Heart right ventricle (tissue), 16 donors: ENCODE measurements at places on chromosomes 13 and 19. TPM values are rescaled to one million over a fixed set of nuclear protein-coding genes. Genes with fewer than 3 reads are reported as not detected.
A peak's percentile ranks its signal among the peaks of the same experiment; 100 is the strongest.

GRCh38 chr13:51916962-51917361 is 55.2 kb downstream of the CCDC70 start:
- no peak for DNase-seq

DNA sequence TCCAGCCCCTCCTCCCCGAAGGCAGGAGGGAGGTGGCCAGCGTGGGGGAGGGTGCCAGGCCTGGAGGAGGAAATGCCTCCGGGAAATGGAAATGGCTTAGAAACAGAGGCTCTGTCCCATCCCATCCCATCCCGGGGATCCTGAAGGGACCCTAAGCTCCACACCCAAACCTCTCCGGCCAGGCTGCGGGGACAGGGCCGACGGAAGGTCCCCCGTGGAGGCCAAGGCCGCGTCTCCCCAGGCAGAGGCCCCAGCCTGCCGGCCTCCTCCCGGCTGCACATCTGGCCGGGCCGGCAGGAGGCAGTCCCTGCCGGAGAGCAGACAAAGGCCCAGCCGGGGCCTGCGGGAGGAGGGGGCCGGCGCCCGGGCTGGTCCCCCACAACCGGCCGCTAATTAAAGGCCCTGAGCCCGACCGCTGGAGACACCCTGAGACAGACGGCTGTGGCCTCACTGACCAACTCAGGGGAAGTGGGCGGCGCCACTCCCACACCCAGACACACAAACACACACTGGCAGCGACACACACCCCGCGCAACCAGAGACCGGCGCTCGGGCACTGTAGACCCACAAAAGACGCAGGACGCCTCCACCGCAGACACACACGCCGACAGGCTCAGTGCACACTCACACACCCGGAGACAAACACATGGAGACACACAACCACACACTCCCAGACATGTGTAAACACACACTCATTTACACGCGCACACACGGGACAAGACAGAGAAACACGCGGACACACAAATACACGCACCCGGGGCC is 1.1 kb downstream of the ADAMTS10 start:
- DNase-seq, result peak; percentile 56

- no peak for DNase-seq
Measured at GRCh38 chr19:10878253-10878652, 6.9 kb downstream of the CARM1 start.

- DNase-seq, result no peak
Measured at GRCh38 chr13:105778196-105778595, 757.3 kb downstream of the EFNB2 start.

GRCh38 chr13:55705971-55706370 is 1434.7 kb upstream of the PRR20A start:
- no peak for DNase-seq

GRIN2D gene
- 0.15 TPM for total RNA-seq

GPR4 gene
- total RNA-seq, result 29.4 TPM
